Esophagus muscularis mucosa (tissue), 4 donors: ENCODE measurements at places on chromosomes 12 and 14. TPM values are rescaled to one million over a fixed set of nuclear protein-coding genes. Genes with fewer than 3 reads are reported as not detected.

Gene ARHGEF40
- total RNA-seq: 19.4 TPM

Gene POP5
- total RNA-seq: 20.7 TPM

Gene DLGAP5
- not detected for total RNA-seq

Gene SMCO2
- not detected for total RNA-seq

Gene STON2
- total RNA-seq: 9.6 TPM

Gene NRDE2
- 12.0 TPM for total RNA-seq

Gene OR4K13
- total RNA-seq: not detected

Gene PTCSC3
- not detected for total RNA-seq

Gene SPTSSA
- total RNA-seq: 26.2 TPM

Gene RBP5
- total RNA-seq: 1.2 TPM

Gene NKX2-1
- total RNA-seq: 0.45 TPM

Gene LRTM2
- total RNA-seq: 0.17 TPM

Gene OR11G2
- total RNA-seq: not detected

Gene ATP6V1D
- total RNA-seq: 99.7 TPM

Gene DPPA3
- total RNA-seq: not detected

Gene B4GALNT3
- total RNA-seq: 0.80 TPM

Gene LALBA
- not detected for total RNA-seq

Gene SRRM4
- total RNA-seq: not detected

Gene GPRC5A
- total RNA-seq: 30.0 TPM

Gene KRT80
- total RNA-seq: not detected

Gene STAT6
- 168 TPM for total RNA-seq

Gene SOS2
- 59.8 TPM for total RNA-seq

Gene TAS2R9
- not detected for total RNA-seq

Gene MMP19
- 5.5 TPM for total RNA-seq

Gene PPP4R3A
- total RNA-seq: 60.2 TPM

Gene PYM1
- total RNA-seq: 29.5 TPM

Gene IFNG-AS1
- total RNA-seq: not detected

Gene KCNC2
- 0.17 TPM for total RNA-seq

Gene CLEC9A
- total RNA-seq: not detected

Gene TOGARAM1
- 17.9 TPM for total RNA-seq

Gene ADCY4
- total RNA-seq: 32.9 TPM

Gene SLC7A7
- total RNA-seq: 12.9 TPM

Gene CNTN1
- 44.2 TPM for total RNA-seq

Gene SERPINA6
- not detected for total RNA-seq

Gene NEUROD4
- total RNA-seq: not detected

Gene MMP17
- total RNA-seq: 5.8 TPM

Gene PSMD9
- 35.0 TPM for total RNA-seq

Gene EIF2B1
- total RNA-seq: 97.2 TPM

Gene KRT82
- not detected for total RNA-seq

Gene TAS2R30
- total RNA-seq: 1.5 TPM
